ENCODE measurements at places on chromosomes 11 and 22.

GRCh38 chr11:21511835-21512440 is 680.9 kb upstream of the ANO5 start:
- DNase-seq: peak; percentile 11

- no peak for DNase-seq
Observed at GRCh38 chr11:45058647-45058950, 87.8 kb upstream of the PRDM11 start.

- no peak for DNase-seq
Observed at GRCh38 chr22:27133681-27134314, 476.4 kb downstream of the MIAT start.

DNA sequence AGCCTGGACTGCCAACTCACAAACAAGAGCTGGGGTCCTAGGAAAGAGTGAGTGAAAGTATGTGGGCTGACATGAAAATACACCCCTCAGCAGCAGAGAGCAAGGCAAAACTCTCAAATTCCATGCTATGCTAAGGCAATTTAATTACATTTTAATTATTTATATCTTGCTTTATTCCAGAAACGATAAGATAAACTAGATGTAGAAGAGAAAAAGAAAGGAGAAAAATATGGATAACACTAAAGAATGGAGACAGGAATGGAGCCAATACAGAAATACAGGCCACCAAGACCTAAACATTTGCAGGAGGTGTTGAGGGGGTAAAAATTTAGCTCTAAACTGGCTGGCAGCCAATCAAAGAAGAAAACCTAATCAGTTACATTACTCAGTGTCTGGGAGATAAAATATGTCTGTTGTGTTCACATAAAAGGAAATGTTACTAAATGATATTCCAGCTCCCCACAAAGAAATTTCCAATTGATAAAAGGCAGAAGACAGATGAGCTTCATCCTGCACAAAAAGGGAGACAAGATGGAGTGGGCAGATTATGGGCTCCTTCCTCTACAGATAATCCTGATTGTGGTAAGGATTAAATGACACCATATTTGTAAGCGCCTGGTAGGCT is 223.5 kb upstream of the BLID start:
- no peak for DNase-seq

GRCh38 chr11:119126675-119127268 is 5.4 kb downstream of the HINFP start:
- DNase-seq: no peak

- DNase-seq: no peak
Observed at GRCh38 chr22:37219533-37219932, 7.3 kb upstream of the SSTR3 start.

DNA sequence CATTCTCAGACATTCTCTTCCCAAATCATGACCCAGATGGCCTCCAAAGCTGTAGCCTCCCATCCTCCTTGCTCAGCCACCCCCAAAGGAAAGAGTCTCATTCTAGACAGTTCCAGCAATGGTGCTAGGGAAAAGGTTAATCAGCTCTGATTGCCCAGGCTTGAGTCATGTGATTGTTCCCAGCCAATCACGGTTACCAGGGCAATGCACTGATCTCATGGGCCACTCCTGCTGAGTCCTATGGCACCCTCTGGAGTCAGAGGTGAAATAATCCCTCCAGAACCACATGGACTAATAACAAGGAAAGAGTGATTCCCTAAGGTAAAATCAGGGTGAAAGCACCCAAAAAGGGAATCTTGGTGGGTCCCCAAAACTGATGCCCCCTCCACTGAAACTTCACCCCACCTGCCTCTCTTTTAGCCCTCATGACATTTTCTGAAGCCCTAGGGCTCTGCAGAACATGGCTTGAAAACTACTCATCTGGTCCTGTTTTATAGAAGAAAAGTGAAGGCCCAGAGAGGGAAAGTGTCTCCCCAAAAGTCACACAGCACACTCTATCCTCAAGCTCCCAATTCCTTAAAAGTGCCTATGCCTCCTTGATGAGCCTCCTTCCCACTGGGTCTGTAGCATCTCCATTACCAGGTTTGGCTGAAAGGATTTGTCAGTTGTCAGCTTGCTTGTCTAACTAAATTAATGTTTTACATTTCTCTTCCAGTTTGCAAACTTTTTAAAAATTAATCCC is 203.7 kb downstream of the MN1 start:
- no peak for DNase-seq

DNA sequence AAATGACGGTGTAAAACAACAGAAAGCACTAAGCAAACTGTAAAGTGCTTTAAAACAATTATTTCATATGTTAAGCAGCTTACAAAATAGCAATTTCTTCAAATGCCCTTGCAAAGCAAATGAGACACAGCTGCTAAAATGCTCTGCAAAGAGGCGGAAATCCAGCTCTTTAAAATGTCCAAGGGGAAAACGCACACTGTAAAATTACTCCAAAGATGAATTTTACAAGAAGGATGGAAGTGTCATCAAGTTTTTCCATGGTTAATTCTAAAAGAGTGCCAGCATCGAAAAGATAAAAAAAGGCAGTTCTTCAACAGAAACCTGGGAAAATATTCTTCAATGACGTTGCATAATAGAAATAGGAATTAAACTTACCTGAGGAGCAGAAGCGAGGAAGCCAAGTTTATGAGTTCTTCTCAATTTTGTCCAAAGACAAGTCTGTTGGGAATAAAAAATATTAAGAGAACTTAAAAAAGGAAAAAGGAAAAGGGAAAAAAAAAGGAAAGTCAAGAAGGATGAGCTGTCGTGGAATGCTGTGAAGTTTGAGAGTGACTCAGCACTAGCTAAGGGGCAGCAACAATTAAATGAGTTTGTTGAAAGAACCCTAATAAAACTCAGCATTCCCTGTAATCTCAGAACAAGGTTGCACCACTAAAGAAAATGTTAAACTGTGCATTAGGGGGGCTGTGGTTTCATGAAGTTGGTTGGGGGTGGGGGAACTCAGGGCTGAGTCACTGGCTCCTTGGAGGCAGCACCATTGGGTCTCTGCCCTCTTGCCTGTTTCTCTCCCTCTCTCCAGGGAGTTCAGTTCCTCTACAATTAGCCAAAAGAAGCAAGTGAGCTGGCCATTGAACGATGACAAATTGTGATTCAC is 64.2 kb upstream of the BLID start:
- no peak for DNase-seq

DNA sequence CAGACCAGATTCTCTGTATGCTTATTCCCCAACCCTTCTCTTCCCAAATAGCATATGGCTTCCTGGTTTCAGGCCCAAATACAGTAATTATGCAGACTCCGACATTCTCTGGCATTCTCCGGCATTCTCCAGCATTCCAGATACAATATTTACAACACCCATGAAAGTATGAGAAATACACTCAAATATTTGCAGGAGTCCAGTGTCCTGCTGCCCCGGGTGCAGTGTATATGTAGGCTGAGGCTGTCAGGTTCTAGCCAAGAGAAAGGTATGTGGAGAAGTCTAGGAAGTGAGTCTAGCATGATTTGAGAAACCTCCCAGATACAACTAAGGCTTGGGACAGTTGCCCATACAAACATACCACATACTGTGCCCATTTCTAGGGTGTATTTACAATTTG is 160.7 kb downstream of the SOX6 start:
- no peak for DNase-seq

- DNase-seq: peak; percentile 32
Observed at GRCh38 chr22:37269936-37270678, 12.2 kb upstream of the CYTH4 start.

DNA sequence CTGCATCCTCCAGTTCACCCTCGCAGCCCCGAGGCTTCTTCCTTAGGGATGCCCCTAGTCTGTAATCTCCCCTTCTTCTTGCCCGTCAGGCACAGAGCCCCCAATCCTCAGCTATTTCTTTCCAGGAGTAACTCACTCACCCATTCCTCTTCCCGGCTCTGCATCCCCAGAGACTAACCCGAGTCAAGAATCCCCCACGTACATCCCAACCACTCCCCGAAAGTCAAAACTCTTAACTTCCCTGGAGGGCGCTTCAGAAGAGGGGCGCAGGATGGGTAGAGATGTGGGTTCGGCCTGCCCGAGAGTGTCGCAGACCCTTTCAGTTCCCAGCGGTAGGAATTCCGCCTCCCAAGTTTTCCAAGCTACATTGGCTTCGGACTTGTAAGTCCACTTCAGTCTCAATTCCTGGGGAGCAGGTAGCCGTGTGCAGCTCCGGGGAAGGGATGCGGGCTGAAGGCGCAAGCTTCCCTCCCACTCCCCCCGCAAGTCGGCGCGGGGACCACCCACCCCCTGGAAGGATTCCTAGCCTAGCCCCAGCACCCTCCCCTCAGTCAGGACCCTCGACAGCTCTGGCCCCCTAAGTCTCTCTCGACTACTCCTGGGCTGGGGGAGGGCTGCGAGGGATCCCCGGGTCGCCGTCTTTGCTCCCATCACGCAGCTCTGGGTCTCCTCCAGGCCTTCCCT is 871 bp downstream of the BDNF start:
- DNase-seq: no peak

DNA sequence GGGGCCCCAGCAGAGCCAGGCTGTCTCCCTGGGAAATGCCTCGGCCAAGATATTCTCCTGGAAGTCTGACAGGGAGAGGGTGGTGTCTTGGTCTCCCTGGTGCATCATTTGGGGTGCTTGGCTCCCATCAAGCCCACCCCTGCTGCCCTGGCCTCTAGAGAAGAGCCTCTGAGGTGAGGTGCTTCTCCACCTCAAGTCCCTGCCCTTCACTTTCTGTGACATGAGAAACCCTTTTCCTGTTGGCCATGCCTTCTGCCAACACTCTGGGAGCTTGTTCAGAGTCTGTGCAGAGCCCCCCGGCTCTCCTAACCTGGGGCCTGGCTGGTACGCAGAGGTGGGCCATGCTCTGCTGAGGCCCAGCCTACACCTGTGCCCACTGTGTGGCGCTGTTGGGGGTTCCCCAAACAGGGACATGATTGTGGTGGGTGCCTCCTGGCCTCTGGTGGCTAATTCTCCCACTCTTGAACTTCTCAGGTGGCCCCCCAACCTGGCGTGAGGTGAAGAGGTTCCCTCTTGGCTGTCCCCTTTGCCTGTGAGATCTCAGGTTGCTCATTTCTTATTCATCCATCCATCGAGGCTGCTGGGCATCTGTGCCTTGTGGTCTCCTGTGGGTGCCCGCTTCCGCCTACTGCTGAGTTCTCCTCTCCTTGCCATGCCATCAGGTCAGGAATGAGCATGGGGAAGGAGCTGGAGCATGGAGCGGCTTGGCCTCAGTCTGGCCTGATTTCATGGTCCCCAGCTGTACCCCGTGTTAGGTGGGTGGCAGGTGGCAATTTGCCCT is 19.2 kb upstream of the DGCR8 start:
- DNase-seq: no peak

GRCh38 chr22:37088108-37088605 is 21.4 kb downstream of the TMPRSS6 start:
- no peak for DNase-seq

- no peak for DNase-seq
Observed at GRCh38 chr22:22474733-22475132, 33.8 kb downstream of the ZNF280B start.

DNA sequence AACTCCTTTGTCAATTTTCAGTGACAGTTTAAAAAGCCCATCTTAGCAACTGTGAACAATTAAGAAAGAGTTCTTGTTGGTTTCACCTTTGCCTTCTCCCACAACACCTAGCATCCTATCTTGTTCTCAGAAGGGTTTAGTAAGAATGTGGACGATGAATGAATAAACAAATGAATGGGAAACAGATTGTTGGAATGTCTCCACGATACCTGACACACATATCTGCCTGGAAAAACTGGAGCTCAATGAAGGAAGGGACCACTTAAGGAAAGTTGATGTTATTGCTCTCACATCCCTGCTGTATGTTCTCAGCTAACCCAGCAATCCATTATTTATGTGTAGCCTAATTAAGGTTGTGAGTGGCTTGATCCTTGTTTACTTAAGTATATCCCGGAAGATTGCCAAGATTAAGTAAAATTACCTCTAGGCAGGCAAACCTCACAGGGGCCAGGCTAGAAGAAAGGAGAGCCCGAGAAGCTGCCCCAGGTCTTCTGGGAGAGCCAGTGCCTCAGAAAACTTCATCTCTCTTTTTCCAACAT is 286.4 kb downstream of the NXPE2 start:
- DNase-seq: no peak

- peak; percentile 52 for DNase-seq
Observed at GRCh38 chr22:22030493-22031182, 48.1 kb upstream of the TOP3B start.

- no peak for DNase-seq
Observed at GRCh38 chr11:123152951-123153350, 42.1 kb downstream of the CLMP start.

GRCh38 chr22:27919942-27920755 is 1.1 kb upstream of the PITPNB start:
- no peak for DNase-seq

DNA sequence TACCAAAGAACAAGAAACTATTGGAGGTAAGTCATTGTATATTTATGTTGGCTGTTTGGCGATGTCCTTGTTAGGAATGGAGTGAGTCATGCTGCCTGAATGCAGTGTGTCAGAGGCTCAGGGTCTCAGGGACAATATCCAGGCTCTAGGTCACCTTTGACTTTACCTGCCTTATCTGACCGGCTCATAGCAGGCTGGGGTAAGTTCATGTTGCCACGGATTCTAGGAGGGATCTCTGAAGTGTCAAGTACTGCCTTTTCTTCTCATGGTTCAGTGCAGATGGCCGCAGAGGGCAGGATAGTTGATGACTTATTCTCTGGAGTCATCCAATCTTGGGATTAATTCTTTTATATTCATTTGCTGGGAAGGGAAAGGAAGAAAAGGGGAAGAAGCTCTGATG is 53.2 kb downstream of the SPON1 start:
- DNase-seq: no peak

DNA sequence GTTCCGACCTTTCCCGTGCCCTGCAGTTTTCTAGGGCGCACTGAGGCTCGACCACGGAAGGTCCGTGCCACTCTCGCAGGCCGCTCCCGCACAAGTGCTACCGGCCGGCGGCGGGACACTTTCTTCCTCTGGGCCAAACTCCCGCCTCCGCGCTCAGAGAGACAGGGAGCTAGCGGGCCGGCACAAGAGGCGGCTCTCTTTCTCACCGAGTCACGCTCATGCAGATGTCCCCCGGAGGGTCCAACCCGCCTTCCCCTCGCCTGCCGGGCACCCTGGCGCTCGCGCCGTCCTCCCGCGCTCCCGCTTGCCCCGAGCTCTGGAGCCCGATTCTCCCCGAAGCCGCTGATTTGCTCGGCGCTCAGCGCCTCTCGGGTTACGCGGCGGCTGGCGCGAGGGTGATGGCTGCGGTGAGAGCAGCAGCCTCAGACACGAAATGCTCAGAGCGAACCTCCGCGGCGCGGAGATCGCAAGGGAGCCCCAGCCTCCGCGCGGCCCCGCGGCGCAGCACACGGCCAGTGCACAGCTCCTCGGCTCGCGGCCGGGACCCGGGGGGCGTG is 1.0 kb downstream of the LMO1 start:
- no peak for DNase-seq

DNA sequence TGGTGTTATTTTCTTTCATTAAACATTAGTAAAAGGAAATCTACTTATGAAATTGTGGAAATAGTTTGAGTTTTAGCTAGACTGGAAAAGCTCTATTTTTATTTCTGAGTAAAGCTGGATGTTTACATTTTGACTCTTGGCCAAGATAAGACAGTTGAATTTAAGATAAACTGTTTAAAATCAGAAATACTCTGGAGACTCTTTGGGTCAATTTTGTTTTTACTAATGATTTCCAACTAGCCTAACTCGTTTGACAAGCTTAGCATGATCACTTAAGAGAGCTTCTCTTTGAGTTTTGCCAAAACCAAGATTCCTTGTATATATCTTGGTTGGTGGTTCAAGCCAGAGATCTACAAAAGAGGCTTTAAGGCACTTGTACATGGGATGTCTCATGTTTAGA is 724.8 kb upstream of the LUZP2 start:
- no peak for DNase-seq
